ENCODE measurements at places on chromosomes 2 and 18. TPM values are rescaled to one million over a fixed set of nuclear protein-coding genes. Genes with fewer than 3 reads are reported as not detected.
A peak's percentile ranks its signal among the peaks of the same experiment; 100 is the strongest.

DNA sequence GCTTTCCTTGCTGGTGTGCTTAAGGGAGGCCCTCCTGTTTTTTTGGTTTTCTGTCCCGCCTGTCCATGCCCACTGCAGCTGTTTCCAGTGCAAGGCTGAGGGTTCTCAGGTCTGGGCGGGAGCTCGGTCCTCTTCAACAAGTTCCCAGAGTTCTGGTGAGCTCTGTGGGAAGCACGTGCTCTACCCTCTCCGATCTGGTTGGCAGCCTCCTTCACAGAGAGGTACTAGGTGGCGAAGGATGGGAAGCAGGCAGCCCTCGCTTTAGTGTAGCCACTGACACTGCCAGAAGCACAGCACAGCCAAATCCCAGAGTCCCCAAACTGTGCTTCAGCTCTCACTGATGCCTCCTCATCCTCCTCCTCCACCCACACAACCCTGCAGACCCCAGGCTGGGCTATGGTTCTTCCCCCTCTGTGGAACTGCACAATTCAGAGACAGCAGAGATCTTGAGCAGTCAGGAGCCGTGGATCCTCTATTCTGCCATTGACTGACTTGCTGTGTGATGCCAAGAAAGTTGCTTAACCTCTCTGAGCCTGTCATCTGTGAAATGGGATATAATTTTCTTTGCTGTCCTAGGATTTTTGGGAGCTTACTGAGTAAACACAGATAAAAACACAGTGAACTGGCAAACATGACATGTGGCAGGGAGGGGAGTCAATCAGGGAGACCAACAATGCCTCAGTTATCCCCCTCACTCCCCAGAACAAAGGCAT lies 157.3 kb downstream of the MSH2 start:
- DNase-seq = peak; percentile 58

ACKR3 gene
- total RNA-seq = 39.3 TPM

GRCh38 chr2:170923799-170924198 lies 5.3 kb upstream of the GORASP2 start:
- DNase-seq = no peak

ITGB6 gene
- 0.99 TPM for total RNA-seq

DNA sequence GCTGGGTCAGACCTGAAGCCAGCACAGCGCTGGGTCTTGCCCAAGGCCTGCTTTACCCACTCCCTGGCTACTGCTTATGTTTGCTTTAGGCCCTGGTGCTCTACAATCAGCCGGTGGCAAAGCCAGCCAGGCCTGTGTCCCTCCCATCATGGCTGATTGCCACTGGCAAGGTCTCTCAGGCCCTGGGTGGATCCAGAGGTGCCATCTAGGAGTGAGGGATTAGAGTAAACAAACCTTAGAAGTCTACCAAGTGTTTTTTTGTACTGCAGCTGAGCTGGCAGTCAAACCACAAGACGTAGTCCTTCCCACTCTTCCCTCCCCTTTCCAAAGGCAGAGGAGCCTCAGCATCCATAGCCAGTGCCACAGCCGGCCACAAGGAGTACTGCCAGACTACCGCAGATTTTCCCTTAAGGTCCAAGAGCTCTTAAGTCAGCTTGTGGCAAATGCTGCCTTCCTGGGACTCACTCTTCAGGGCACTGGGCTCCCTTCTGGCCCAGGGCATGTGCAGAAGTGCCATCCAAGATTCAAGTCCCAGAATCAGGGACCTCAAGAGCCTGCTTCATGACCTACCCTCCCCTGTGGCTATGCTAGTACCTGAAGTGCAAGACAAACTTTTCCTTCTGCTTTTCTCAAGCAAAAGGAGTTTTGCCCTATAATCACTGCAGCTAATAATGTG lies 20.0 kb downstream of the IL1RL2 start:
- no peak for DNase-seq

- no peak for DNase-seq
These were observed 35.4 kb upstream of the SKOR2 start for GRCh38 chr18:47286776-47287410.

DNA sequence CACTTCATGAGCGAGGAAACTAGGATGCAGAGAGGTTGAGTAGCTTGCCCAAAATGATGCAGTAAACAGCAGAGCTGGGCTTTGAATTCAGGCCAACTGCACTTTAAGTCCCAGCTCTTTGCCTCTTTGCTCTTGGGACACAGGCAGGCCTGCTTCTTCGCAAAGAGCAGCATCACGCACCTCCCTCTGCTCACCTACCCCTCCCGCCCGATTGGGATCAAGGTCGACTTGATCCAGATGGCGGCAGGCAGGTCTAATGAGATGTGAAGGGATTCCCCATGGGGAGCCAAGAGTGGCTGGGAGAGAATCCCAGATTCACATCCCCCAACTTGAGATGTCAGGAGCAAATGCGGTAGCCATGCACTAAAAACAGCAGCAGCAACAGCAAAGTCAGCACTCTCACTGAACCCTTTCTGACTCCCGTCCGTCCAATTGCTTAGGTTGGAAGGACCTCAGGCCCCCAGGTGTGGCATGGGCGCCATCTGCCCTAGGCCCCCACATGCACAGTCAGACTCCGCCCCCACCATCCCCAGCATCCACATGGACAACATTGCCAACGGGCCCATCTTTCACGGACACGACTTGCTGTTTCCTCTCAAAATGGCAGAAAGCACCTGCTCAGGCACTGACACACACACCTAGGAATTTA lies 84.3 kb upstream of the MAP4K4 start:
- no peak for DNase-seq

GRCh38 chr2:11123856-11124759 lies 31.2 kb upstream of the SLC66A3 start:
- DNase-seq = peak; percentile 54

DNA sequence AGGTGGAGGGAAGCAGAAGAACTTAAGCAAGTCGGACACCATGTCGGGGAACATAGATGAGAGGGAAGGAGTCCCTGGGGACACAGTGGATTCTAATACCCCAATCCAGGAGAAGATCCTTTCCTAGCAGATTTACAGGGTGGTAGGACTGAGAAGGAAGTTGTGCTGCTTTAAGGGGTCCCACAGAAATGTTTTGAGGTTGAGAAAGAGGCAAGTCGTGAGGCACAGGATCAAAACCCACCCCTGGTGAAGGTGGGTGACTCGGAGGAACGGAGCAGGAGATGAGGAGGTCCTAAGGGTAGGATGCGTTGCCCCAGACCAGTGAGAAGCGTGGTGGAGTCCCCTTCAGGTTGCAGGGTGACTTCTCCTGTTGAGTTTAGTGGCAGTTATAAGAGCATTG lies 32.7 kb downstream of the DCDC2C start:
- no peak for DNase-seq

GRCh38 chr18:27712066-27712465 lies 464.9 kb downstream of the CDH2 start:
- no peak for DNase-seq

DNA sequence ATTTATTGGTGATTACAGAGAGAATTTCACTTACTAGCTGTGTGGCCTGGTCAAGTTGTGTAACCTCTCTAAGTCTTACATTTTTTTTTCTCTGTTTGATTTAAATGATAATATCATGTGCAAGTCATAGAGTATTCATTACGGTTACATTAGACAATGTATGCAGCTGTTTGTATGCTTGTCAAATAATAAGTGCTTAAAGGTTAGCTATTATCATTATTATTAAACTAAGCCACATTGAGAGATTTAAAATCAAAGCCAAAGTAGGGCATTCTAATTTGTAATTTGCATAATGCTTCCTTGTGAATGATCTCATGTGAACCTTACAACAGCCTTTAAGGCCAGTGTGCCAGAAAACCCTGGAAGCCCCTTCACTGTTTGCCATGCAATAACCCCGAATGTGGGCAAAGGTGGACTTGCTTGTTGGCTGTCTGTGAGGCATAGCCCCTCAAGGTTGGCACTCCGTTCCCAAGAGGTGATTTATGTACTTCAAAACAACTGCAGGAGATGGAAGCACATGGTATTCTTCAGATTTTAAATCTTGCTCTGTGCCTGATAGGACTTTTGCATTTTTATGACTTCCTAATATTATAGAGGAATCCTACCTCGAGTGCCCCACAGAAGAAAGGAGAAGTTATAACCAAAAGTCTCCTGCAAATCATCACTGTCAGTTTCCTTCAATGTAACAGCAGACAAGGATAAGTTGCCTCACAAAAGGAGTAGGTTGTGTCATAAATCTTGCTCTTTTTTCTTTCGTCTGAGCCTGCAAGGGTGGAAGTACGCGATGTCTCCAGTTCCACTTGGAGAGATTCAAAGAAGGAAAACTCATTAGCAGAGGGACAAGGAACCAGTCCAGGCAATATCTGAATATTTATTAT lies 272.0 kb downstream of the TGIF1 start:
- no peak for DNase-seq

IL1F10 gene
- total RNA-seq = not detected

GRCh38 chr2:144330951-144331673 lies 188.8 kb downstream of the ZEB2 start:
- no peak for DNase-seq

DNA sequence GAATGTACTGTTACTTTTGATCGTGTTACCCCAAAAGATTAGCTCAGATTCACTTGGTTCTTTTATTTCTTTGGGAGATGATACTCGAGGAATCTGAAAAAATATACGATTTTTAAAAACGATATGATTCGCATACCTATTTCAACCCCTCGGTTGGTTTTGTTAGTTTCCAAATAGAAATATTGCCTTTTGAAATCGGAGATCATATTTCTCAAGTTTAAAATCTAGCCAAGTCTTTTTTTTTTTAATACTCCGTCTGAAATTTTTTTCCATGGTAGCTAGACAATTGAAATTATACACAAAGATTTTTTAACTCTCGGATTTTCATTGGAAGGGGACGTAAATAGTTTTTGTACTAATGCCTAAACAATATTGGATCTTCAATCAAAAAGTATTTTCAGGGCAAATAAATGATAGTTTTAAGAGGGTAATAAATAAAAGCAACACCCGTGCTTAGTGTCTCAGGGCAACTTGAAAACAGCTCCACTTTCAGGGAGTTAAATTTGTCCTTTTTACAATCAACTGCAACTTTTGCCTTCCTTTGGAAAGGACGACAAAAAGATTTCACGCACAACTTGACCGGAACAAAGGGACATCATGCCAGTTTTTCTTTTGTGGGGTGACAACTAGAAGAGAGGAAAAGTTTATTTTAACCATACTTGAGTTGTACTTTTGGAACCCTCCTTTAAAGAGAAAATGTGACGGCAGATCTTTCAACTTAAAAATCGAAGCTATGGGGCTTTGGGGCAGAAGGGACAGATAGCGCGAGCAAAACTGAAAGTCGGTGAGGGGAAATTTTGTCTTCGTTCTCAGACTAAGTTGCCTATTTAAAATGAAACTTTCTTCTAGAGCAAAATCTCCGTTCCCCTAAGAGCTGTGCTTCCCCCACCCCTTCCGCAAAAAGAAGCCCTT lies 5.8 kb upstream of the ONECUT2 start:
- no peak for DNase-seq

TUBA4B gene
- not detected for total RNA-seq

COLEC11 gene
- 4.9 TPM for total RNA-seq

- no peak for DNase-seq
These were observed 216.1 kb downstream of the KCNJ3 start for GRCh38 chr2:154914561-154914960.

- DNase-seq = no peak
These were observed 162.9 kb upstream of the GATA6 start for GRCh38 chr18:22006458-22006857.

DNA sequence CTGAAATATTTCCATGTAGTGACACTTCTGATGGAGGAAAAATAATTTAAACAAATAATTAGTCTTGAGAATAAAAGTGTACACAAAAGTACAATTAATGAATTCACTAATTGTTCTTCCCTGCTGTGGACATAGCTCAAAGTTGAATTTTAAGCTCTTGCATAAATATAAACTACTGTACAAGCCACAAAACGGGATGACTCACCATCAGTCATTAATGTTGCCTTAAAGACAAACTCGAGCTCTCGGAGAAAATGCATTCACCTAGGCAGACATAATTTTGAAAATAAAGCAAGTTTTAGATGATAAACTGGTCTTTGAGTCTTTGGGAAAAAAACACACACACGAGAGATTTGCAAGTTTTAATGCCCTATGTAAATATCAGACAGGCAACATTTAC lies 436.4 kb downstream of the ZNF521 start:
- no peak for DNase-seq

DNA sequence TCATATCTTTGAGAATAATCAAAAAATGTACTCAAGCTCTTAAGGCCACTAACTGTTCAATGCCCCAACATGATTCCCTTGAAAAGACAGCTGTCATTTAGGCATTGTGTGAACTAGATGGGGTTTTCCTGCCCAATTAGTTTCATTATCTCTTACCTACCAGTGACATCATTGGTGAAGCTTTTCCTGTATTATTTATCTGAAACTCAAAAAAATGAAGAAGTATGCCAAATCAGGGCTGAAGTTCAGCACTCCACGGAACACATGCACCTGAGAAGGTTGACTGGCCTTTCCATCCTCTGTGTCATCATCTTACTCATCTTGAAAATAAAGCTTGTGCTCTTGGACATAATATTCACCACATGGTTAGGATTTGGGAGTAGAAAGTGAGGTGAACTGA lies 126.4 kb downstream of the TXNL1 start:
- DNase-seq = no peak

All from left ventricle myocardium inferior (tissue), 1 donor.